Activated T-helper 2 cell treated with anti-CD3 and anti-CD28 coated beads, Interferon-gamma antibody, Interleukin-2, Interleukin-4, amounts not matched to agents 10 μg/mL and 5 μg/mL and 100 μg/mL, durations not matched to agents 14 hours and 24 hours and 36 hours (primary cell): ENCODE measurements at places on chromosomes 2 and 18.

GRCh38 chr2:67825476-67825875, 237.3 kb downstream of the C1D start:
- no peak for DNase-seq

- DNase-seq = no peak
These were observed 26.6 kb upstream of the ICOS start for GRCh38 chr2:203909974-203910373.

- no peak for DNase-seq
These were observed 166.9 kb downstream of the VWC2L start for GRCh38 chr2:214577769-214578168.

GRCh38 chr2:230453006-230453405, 37.0 kb downstream of the SP100 start:
- DNase-seq = no peak

DNA sequence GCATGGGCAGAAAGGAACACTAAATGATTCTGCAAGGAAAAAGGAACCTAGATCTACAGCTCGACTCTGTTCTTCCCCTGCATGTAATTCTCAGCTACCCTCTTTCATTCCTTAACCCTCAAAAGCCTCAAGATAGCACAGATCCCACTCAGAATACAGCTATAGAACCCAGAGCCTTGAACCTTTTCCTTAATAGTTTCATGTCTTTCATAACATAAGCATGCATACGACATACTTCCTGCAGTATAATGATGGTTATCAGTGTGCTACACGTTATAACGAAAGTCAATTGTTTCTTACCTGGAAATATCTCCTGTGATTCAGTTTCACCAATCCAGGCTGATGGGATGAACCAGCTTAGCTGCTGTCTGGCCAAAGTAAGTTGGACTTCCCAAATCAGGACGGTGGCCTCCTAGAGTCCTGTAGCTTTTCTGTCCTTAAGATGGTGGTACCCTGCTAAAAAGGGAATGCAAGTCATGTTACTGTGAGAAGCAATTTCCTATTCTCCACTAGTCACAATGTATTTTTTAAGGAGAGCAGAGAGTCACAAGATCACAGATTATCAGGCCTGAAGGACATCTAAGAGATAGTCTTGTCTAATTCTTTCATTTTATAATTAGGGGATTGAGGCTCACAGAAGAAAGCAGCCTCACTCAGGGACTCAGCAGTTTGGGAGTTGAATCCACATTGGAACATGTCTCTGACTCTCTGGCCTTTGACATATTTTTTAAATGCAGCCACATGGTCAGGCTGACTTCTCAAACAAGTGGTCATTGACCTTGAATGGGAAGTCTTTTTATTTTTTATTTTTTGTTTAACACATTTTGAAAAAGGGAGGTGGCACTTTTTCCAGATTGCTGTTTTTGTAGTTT, 41.8 kb downstream of the CYRIA start:
- DNase-seq = no peak

DNA sequence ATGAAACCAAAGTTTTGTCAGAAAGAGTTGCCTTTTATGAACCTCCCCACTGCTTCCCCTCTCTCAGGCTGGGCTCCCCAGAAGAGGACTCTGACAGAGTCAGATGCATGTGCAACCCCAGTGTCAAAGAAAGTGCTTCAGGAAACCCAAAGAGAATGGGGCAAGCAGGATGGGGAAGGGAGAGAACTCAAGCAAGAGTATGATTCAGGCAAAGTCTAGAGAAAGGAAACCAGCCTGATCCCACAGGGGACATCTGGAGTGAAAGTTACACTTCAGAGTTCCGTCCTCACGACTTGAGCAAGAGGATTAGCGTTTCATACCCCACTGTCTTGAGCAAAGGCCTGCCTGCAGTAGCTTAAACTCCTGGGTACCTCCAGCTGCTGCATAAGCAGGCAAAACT, 51.8 kb upstream of the EPC2 start:
- DNase-seq = no peak

DNA sequence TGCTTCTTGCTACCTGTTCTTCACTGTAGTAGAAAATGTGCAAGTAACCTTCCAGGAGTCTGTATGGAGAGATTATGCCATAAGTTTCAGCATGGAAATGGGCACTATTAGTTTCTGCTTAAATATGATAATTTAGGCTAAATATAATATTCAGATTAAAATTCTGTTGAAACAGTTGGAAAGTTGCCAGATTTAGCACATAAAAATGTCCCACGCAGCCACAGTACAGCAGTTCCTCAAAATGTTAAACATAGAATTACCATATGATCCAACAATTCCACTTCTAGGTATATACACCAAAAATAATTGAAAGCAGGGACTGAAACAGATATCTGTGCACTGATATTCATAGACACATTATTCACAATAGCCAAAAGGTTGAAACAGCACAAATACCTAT, 121.2 kb downstream of the NRP2 start:
- DNase-seq = no peak

- peak; percentile 58 for DNase-seq
These were observed at the start of gene GPD2 for GRCh38 chr2:156435718-156436496. TSS of gene GPD2 (plus strand) at chr2:156436379. CDS start at chr2:156476106, 39,727 bp downstream.

DNA sequence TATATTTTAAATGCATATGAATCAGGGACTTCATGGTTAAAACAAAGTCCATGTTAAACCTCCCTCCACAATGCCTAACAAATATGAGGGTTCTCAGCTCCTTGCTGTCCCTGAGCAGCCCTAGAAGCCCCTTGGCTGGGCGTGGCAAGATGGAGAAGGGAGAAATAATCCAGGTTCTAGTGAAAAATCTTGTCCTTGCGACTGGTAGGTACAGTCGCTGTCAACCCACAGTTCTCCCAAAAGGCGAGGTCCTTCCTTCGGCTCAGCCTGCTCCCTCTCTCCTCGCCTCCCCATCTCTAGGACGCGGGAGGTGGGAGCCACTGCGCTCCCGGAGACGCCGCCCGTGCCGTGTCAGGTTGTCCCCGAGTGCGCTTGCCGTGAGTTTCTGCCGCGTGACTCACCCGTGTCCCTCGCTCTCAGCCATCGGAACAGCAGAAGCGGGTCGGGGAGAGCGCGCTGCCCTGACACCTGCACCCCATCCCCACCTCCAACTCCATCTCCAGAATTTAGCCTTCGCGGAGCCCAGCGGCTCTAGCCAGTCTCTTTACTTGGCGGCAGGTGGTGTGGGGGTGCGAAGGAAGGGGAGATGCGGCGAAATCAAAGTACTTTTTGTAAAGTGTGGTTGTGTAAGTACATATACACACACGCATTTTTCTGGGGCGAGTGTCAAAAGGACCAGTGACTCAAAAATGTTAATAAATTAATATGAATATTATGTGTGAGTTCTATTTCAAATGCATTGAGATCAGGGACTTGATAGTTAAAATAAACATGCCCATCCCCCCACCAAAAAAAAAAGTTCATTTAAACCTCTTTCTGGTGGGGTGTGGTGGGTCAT, 65.1 kb upstream of the TMEM17 start:
- DNase-seq = no peak

DNA sequence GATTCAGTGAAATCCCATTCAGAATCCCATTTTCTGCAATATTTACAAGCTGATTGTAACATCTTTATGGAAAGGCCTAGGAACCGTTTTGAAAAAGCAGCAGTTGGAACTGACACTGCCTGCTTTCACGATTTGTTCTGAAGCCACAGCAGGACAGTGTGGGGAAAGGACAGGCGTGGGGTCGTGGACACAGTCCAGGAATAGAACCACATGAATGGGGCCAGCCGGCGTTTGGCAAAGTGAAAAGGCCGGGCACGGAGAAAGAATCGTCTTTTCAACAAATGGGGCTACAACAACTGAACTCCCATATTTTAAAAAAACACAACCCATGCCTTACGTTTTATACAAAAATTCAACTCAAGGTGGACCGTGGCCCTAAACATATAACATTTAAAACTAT, 69.8 kb downstream of the SLC66A2 start:
- DNase-seq = no peak

DNA sequence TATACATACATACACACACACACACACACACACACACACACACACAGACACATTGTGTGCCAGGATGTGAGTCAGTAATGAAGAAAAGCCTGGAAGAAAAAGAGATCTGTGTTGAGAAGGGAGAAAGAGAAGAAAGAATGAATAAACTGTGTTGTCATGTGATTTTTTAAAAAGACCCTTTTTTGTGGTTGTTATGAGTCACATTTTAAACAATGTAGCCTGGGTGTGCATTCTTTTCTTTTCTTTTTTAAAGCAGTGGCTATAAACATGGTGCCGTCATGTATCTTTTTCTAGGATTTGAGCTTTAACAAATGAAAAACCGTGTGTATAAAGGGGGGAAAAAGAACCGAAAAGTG, 87.2 kb downstream of the NRP2 start:
- DNase-seq = no peak
